ENCODE measurements at places on chromosomes 6 and 20.
A peak's percentile ranks its signal among the peaks of the same experiment; 100 is the strongest.

- no peak for DNase-seq
These were observed 10.8 kb downstream of the SNRPC start for GRCh38 chr6:34768148-34768547.

DNA sequence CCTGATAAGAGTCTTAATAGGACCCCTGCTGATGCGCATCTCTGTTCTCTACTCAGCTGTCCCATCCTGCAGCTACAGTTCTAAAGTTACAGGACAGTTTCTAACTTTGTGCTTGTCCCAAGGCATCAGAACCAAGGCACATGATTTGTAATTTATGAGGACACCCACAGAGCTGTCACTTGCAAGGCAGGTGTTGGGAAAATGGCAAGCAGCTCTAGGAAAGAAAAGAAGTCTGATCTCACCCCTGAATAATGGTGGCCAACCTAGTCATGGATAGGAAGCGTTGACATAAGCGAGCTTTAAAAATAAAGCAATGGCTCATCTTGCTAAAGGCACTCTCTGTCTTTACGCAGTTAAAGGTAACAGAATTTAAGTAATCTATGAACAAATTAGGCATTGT is 127.6 kb upstream of the VGLL2 start:
- no peak for DNase-seq

- DNase-seq, result no peak
These were observed 111.1 kb downstream of the COL12A1 start for GRCh38 chr6:75094614-75095200.

DNA sequence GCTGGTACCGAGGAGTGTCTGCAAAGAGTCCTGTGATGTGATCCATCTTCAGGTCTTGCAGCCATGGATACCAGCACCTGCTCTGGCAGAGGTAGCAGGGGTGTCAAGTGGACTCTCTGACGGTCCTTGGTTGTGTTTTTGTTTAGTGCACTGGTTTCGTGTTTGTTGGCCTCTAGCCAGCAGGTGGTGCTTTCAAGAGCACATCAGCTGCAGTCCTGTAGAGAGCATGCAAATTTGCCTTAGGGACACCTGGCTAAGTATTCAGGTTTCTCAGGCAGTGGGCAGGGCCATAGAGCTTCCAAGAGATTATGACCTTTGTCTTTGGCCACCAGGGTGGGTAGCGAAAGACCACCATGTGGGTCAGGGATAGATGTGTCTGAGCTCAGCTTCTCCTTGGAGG is 14.5 kb upstream of the RGS17 start:
- DNase-seq, result peak; percentile 92

GRCh38 chr20:24894967-24895366 is 54.1 kb upstream of the CST7 start:
- DNase-seq, result no peak

Measured in NCI-H2107 (cell line).